ENCODE measurements at places on chromosomes 1 and 21. TPM values are rescaled to one million over a fixed set of nuclear protein-coding genes. Genes with fewer than 3 reads are reported as not detected.

Gene LAMC2
- 8.5 TPM for total RNA-seq

Gene LRRC8C
- total RNA-seq, result 4.1 TPM

Gene UMODL1
- total RNA-seq, result not detected

Gene S100A5
- total RNA-seq, result 0.77 TPM
